ENCODE measurements at places on chromosomes 7 and 10.
A peak's percentile ranks its signal among the peaks of the same experiment; 100 is the strongest.

GRCh38 chr7:157875230-157876179, 538.7 kb downstream of the DNAJB6 start:
- DNase-seq = no peak

DNA sequence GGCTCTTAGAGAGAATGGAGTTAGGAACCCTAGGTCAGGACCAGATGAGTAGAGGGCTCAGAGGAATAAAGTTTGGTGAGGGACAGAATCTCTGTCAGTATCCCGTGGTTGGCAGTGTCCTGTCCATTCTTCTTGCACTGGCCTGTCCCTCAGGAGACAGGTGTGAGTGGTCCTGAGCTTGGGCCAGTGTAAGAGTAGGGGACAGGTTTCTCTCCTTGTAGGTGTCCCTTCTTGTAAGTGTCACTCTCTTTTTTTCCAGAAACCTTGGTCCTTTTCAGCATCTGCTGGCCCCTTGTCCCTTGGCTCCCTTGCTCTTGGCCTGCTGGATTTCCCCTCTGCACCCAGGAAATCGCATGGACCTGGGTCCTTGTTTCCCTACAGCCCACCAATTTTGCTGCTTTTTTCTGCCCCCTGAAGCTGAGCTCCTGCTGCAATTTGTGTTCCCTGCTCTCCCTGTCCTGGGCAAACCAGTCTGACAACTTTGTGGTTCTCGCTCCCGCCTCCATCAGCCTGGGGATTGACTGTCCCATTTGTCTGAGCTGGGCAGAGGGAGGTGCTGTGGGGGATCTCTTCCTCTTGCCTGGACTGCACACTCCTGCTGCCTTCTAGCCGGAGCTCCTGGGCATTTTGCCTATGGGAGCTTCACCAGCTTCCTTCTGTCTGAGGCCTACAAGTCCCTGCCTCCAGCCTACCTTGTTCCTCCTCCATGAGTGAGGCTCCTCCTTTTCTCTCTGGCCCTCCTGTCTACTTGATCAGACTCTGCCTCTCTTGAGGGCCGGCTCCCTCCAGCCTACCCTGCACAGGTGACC, 6.5 kb downstream of the TSPAN14 start:
- no peak for DNase-seq

DNA sequence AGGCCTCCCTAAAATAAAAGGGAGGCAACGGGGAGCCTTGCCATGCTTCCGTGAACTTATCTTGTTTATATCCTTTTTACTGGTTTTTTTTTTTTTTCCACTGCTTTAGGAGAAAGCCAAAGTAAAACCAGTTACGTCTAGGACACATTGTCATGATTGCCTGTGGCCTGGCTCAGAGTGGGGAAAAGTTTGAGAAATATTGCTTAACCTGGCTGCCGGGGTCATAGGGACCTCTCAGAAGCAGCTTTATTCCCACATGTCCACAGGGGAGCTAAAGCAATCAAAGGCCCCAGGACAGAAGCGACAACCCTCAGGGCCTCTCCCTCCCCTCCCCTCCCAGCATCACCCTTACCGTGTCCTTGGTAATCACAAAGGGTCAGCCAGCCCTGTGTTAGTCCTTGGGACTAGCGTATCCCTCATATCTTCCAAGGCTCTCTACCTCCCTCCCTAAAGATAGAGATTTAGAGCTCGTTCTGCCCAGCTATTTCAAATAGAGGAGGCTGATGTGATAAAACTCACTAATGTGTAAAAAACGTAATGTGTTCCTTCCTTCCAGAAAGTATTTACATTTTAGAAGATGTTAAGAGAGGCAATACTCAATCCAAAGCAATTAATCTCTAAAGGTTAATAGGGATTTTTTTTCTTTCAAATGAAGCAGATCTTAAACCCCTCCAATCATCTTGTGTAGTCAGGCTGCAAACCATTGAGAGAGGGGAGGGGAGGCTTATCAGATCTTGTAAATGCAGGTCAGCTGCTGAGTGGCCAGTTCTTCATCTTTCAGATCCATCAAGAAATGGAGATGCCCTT, 64.8 kb upstream of the PRKAR2B start:
- DNase-seq = no peak

- peak; percentile 36 for DNase-seq
Observed at GRCh38 chr10:80204677-80205476, 460 bp downstream of the ANXA11 start.

DNA sequence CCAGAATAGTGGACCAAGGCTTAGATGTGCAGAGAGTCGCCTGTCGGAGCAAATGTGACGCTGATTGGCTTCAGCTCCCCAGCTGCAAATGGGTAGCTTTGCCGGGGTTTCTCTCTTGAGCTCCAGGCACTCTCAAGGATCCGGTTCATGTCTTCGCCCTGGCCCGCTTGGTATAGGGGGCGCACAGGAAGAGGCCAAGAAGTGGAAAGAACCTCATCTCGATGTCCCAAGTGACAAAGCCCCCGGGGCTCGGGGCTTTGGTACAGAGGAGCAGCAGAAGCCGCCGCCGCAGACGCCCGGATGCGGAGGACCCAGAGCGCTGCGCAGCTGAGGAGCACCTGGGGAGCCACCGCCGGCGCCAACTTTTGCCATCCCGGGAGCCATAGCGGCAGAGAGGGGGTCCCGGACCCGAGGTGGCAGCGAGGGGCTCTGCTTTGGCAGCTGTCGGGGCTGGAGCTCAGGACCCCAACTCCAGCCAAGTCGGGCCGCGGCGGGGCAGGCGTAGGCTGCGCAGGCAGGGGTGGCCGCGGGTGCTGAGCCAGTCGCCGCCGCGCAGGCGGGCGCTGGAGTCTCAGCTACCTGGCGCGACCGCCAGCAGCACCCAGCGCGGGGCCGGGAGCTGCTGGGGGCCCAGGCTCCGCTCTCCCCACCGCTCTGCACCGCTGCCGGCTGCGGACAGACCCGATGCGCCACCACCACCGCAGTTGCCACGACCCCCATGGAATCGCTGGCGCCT, 466.6 kb downstream of the XPNPEP1 start:
- DNase-seq = no peak

- no peak for DNase-seq
Observed at GRCh38 chr10:43128958-43129706, 9.1 kb upstream of the CSGALNACT2 start.

GRCh38 chr7:112892263-112892662, 102.1 kb upstream of the TMEM168 start:
- DNase-seq = no peak

DNA sequence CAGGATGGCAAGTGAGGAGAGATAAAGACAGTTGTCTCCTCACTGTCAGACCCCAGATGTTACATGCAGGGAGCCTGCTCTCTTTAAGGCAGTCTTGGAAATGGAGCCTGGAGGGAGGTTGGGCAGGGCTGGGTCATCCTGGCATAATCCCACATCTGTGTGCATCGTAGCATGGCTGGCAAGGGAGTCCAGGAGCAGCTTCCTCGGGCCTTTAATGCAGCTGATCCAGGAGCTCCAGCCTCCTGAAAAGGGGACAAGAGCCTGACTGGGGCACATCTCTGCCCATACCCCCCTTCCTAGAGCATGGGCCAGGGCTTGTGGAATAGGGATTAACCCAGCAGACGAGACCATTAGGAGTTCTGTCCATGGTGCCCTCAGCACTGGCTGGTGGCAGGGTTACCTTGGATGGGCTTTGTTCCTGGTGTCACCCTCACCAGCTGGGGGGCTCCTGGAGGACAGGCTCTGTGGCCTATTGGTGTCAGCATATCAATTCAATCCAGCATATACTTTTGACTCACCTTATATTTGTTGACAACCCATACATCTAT, 34.9 kb downstream of the TBATA start:
- DNase-seq = no peak

- no peak for DNase-seq
Observed at GRCh38 chr10:90977162-90977854, 56.4 kb upstream of the ANKRD1 start.

GRCh38 chr7:2274666-2275065, 32.6 kb downstream of the NUDT1 start:
- DNase-seq = no peak

All from stimulated activated CD8-positive, alpha-beta memory T cell treated with anti-CD3 and anti-CD28 coated beads, Interleukin-12 subunit alpha, Interleukin-12 subunit beta, amount 100 ng/mL, for 4 hours (primary cell).